ENCODE measurements at places on chromosomes 5 and 9.

- no peak for DNase-seq
Measured at GRCh38 chr9:99103901-99104458, 933 bp upstream of the TGFBR1 start.

DNA sequence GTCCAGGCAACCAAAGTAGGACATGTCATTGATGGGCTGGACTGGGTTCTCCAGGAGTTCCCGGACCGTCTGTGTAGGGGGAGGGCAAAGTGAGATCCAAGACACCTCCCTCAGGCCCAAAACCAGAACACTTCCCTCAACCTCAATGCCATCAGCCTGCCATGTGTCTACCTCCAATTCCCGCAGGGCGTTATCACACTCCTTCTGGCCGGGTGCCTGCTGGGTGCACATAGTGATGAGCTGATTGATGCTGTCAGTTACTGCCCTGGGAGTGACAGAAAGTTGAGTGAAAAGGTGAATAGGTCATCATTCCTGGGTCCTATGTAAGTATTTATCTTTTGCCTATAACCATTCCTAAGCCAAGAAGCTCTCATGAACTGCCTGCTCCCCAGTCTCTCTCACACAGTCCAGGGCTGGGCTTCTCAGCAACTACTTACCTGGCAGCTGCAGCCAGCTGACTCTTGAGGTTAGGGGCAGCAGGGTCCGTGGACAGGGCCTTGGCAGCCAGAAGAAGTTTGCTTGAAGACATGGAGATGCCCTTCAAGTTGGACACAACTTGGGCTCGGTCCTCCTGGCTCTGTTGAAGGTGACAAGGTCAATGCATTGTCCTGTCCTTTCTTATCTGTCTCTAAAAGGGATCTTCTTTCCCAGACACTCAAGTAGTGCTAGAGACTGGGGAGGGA, 21.0 kb downstream of the TLN1 start:
- DNase-seq: no peak

- DNase-seq: no peak
Measured at GRCh38 chr5:170426149-170426767, 37.1 kb upstream of the KCNMB1 start.

DNA sequence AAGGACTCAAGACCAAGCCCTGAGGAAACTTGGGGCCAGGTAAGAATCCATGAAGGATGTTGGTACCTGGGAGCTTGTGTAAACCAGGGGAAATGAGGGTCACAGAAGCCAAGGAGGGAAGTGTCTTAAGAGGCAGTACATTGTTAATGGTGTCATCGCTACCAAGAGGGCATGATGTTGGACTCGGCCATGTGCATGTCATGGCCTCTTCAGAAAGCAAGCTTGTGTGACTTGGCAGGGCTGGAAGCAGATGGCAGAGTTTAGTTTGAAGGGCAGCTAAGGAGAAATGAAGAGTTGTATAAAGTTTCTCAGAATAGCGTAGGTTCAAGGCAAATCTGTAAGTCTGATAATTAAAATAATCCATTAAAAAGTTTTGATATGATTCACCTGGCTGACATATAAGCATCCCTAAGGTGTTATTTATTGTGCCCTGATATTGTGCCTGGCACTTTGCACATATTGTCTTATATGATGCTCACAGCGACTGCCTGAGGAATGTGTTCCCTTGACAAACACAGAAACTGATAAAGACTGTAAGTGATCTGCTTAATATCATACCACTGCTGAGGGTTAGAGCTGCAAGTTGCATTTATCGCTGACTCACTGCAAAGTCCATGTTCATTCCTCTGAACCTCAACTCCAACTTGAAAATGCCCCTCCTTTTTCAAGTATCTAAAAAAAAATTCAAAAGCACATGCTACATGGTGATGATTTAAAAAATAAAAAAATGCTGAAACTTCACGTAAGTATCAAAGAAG, 81.3 kb upstream of the PTPN3 start:
- DNase-seq: no peak

- no peak for DNase-seq
Measured at GRCh38 chr5:2732850-2733249, 18.6 kb downstream of the IRX2 start.

GRCh38 chr5:169724303-169725087, 87.4 kb downstream of the DOCK2 start:
- DNase-seq: no peak

GRCh38 chr5:69477170-69477569, 15.4 kb upstream of the OCLN start:
- no peak for DNase-seq

- no peak for DNase-seq
Measured at GRCh38 chr5:134994560-134995156, 27.0 kb downstream of the CATSPER3 start.

- DNase-seq: no peak
Measured at GRCh38 chr5:24804221-24804681, 159.5 kb upstream of the CDH10 start.

DNA sequence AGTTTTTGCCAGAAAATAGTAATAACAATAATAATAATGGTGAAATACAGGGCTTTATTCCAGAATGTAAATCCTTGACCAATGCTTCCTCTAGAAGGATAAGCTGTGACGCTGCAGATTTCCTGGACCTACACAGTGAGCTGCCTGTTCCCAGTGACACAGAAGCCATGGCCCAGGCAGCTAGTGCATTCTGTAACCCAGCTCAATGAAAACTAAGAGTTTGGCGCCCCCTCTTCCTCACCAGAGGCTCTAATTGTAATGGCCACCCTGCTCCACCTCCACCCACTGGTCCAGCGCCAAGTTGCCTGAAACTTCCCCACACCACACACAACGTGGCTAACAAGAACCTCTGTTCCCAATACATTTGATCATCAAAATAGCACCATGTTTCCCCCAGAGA, 248.1 kb downstream of the CETN3 start:
- DNase-seq: no peak

- DNase-seq: no peak
Measured at GRCh38 chr9:131732636-131733289, 7.1 kb downstream of the RAPGEF1 start.

- no peak for DNase-seq
Measured at GRCh38 chr9:34133436-34133949, 7.0 kb upstream of the DCAF12 start.

GRCh38 chr9:126781186-126782052, 23.4 kb upstream of the ZBTB43 start:
- peak; percentile 65 for DNase-seq

GRCh38 chr5:2451100-2451499, 300.4 kb downstream of the IRX2 start:
- no peak for DNase-seq

- DNase-seq: no peak
Measured at GRCh38 chr5:107424491-107424890, 246.2 kb downstream of the EFNA5 start.

DNA sequence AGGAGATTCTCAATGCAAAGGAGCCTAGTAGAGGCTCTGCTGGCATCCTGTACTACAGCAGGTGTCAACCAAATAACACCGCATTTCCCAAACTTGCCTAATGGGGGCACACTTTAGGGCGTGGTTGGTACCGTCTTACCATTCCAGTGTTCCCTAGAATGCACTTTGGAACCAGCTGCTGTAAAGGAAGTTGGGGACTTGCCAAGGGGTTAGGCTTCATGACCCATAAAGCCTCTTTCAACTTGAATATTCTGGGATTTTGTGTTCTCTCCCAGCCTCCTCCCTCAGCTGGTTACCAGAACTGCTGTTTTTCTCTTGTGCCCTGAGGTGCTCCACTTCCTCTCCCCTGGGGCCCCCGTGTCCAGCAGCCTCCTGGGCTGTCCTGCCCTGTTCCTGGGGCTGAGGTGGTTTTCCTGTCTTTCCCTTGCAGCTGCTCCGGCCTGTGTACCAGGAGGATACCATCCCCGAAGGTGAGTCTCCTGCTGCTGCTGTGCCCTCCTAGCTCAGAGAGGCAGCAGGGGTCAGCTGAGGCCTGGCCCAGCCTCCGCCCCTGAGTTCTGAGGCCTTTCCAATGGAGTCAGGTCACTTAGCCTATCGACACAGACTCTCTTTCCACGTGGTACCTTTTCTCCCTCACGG, 44.7 kb downstream of the RGS3 start:
- no peak for DNase-seq

DNA sequence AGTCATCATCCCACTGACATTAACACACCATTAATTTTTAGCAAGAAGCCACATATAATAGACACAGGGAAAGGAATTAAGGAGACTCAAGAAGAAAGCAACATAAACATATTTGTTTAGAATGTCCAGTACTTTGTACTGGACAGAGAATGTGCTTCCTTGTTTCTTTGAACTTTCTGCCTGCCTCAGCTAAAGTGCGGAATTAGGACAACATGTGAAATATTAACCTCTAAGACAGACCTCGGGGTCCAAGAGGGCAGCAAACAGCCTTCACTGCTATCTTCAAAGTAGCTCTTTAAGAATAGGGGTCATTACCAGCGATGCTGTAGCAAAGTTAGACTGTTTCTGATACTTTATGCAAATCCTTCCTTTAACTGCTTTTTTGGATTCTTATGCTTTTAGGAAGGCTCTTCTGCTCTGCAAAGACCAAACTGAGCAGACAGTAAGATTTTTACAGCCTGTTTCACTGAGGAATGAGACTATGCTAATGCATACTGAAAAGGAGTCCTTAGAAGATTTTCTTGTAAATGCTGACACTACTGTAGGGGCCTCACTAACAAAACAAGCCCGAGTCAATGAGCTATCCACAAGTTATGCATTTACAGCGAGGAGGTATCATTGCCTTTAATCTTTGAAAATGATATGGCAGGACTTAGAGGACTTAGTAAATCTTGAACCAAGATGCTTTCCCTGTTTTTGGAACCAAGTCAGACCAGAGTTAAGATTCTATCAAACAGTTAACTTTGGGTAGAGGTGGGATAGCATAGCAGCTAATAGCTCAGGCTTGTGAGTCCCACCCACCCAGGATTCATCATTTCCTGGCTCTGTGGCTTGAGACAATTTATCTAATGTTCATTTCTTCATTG, 23.8 kb downstream of the DAB2 start:
- no peak for DNase-seq

DNA sequence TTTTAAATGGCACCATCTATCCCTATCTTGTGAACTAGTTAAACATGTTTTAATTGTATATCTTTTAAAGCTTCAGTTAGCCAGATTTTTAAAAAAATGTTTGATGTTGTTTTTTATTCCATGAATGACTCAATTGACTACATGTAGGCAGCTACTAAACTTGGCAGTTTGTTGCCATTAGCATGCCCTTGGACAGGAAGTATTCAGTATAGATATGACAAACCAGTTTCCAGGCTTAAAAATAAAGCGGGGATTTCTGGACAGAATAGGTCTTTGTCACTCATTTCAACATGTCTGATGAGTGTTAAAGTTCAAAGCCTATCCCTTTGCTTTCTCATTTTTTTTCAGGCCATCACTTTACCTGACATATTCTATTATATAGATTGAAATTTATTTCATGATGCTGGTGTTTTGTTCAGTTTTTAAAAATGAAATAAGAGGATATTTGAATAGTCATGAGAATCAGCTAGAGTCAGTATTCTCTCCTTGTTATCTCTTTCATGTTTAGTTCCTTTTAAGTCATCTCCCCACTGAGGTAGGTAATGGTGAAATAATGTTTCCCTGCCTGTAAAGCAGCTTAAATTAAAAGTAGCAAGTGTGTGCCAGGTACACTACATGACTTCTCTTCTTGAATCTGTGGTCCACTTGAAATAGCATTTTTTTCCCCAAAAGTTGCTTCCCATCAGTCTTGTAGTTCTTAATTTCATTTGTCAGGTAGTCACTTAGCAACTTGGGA, 11.9 kb downstream of the TNFAIP8 start:
- DNase-seq: no peak

- no peak for DNase-seq
Measured at GRCh38 chr9:16532681-16533450, 337.6 kb downstream of the BNC2 start.

DNA sequence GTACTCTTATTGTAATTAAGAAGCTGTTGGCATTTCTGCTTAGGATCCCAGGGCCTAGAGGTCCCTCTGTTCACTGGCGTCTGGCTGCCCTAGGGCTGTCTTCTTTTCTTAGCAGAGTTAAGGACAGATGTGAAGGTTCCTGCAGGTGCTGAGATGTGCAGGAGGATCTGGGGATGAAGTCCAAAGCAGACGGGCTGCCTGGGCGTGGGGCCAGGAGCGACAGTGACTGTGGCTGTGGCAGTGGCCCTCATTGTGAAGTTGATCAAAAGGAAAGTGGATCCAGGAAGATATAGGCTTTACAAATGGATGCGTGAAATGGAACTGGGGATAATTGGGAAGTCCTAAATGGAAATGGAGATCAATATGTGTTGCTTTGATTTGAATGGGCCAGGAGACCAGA, 19.1 kb upstream of the SH3PXD2B start:
- no peak for DNase-seq

All from stimulated activated CD8-positive, alpha-beta memory T cell treated with anti-CD3 and anti-CD28 coated beads, Interleukin-15, amount 100 ng/mL, for 4 hours (primary cell).